ENCODE measurements at places on chromosomes 16 and 17.

- DNase-seq = no peak
These were observed 31.7 kb upstream of the ARL4D start for GRCh38 chr17:43366891-43367736.

DNA sequence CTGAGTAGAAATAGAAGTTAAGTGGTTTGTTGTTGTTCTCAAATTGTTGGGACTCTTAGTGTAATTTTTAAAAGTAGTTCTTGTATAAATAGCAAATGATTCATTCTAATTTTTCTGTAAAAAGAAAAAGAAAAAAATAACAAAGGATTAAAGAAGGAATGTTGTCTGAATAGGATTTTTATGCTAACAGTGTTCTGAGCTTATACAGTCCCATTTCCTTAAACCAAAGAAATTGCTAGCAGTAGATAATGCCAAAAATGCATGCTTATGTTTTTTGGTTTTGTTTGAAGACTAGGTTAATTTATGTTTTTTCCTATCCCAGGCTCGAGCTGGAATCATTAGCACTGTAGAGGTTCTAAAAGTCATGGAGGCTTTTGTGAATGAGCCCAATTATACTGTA is 44.7 kb upstream of the KPNB1 start:
- DNase-seq = no peak

GRCh38 chr16:78684655-78685375 is 585.4 kb downstream of the WWOX start:
- no peak for DNase-seq

GRCh38 chr16:51543971-51544370 is 392.9 kb upstream of the SALL1 start:
- DNase-seq = no peak

DNA sequence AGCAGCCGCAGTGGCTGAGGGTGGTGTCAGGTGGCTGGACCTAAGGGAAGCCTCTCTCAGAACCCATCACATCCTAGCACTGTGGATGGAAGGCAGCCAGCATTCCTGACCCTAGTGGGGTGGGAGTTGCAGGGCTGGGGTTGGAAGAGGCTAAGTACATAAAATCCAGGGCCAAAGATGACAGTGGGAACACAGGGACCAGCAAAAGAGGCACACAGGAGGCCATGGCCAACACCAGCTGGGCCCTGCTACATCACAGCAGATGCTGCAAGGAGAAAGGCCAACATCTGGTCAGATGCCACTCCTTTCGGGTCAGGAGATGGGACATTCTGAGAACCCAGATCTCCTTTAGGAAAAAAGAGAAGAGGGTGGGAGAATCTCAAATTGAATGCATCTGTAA is 415.4 kb downstream of the SLC39A11 start:
- DNase-seq = no peak

All from NCI-H187 (cell line).